Hippocampal formation (tissue), 2 donors: ENCODE measurements at places on chromosomes 1 and 21.

GRCh38 chr1:201215531-201216357 lies 25.1 kb downstream of the IGFN1 start:
- DNase-seq = no peak

GRCh38 chr21:36584980-36585940 lies 105.3 kb upstream of the CLDN14 start:
- DNase-seq = no peak

- DNase-seq = no peak
These were observed 552 bp upstream of the ZNF496 start for GRCh38 chr1:247332215-247332622.

DNA sequence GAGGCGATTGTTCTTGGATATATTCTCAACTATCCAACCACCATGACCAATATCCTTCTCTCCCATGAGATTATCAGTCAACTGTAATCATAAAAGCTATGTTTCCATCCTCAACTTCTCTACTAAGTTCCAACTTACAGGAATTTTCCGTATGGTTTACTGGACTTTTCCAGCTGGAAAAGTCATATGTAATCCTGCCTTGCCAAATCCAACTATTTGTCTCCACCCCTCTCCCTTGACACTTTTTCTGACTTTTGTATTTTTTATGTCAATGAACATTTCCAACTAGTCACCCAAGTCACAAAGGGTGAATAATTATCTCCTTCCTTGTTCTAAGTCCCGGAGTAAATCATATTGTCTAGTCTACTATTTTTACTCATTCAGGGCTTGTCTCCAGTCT lies 293.1 kb downstream of the USP25 start:
- no peak for DNase-seq

DNA sequence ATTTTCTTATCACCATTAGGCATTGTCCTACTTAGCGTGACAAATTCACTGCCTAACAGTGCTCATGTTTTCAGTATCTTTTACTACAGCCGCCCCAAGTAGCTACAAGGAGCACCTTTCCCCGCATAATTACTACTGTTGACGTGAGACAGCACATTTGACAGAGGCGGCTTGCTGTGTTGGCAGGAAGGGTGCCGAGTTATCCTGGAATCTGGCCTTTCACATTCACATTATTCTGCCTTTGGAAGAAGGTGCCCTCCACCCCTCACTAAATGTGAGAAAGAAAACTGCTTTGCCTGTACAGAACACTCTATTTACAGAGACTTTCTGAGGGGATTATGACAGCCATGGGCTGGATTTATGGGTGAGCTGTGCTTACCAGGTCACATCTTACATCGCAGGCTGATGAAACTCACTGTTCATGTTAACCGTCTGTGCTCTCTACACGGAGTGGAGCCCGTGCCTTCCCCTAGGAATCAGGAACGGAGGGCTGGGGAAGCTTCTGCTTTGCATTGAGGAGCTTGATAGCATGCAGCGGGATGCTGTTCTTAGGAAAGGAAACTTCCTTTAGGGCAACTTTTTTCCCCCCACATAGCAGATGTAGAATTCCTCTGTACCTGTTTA lies 148.0 kb upstream of the ZRANB2 start:
- no peak for DNase-seq

- no peak for DNase-seq
These were observed 98.9 kb downstream of the LYST start for GRCh38 chr1:235767795-235768194.

DNA sequence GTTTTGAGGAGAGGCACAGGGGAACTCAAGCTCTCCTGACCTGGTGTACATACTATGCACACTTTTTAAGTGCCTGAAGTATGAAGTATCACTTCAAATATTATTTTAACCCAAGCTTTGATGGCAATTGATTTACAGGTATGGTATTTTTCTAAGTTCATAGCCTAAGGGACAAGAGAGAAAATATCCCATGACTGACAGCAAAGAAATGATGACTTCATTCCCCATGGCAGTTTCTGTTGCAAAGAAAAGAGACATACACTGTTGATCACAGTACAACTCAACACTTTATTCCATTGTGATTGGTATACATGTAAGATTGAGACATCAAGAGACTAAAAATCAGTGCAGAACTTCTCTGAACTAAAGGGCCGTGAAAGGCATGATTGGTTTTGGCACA lies 41.8 kb upstream of the BCL10 start:
- no peak for DNase-seq

- DNase-seq = peak; percentile 65
These were observed 2.8 kb downstream of the SKI start for GRCh38 chr1:2230781-2231531.

DNA sequence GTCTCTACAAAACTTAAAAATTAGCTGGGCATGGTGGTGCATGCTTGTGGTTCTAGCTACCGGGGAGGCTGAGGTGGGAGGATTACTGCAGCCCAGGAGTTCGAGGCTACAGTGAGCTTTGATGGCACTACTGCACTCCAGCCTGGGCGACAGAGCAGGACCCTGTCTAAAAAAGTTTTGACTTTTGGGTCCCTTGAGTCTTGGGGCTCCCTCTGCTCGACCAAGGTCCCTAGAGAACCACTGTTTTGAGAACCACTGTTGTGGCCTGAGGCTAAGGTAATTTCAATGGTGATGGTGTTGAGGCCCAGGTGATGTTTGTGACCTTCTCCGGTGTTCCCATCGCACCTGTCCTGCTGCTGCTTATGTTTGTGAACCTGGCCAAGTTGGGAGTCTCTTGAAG lies 3.1 kb upstream of the CAMTA1 start:
- DNase-seq = no peak

GRCh38 chr1:231037585-231038517 lies 2.2 kb downstream of the FAM89A start:
- no peak for DNase-seq

GRCh38 chr21:31526040-31526439 lies 133.5 kb upstream of the SOD1 start:
- DNase-seq = no peak

GRCh38 chr1:116990612-116991151 lies 10.9 kb upstream of the CD101 start:
- DNase-seq = peak; percentile 18

DNA sequence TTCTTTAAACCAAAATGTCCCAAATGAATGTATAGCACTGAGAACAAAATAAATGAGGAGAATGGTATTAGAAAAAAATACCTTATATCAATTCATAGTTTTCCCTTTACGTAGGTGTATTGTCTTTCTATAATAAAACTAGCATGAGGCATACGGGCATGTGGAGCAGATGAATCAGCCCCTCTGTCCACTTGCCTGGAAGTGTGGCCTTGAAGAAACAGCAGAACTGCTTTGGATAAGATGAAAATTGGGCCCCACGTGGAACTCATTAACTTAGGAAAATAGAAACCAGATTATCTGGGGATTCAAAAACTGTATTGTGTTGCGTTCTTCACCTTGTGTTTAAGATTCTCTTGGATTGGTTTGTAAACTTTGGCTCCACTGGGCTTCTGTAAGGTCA lies 356.8 kb upstream of the B3GALT2 start:
- no peak for DNase-seq

GRCh38 chr1:14969006-14969405 lies 184.5 kb upstream of the TMEM51 start:
- DNase-seq = no peak

DNA sequence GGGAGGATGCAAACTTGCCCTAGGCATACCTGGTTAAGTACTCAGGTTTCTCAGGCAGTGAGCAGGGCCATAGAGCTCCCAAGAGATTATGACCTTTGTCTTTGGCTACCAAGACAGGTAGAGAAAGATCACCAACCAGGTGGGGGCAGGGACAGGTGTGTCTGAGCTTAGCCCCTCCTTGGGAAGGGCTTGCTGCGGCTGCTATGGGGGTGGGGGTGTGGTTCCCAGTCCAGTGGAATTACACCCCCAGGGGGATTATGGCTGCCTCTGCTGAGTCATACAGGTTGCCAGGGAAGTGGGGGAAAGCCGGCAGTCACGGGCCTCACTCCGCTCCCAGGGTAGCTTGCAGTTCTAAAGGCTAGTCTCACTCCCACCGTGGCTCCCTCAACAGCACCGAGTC lies 65.2 kb upstream of the FAM163A start:
- no peak for DNase-seq

GRCh38 chr1:8604041-8604945 lies 213.1 kb downstream of the RERE start:
- DNase-seq = no peak

DNA sequence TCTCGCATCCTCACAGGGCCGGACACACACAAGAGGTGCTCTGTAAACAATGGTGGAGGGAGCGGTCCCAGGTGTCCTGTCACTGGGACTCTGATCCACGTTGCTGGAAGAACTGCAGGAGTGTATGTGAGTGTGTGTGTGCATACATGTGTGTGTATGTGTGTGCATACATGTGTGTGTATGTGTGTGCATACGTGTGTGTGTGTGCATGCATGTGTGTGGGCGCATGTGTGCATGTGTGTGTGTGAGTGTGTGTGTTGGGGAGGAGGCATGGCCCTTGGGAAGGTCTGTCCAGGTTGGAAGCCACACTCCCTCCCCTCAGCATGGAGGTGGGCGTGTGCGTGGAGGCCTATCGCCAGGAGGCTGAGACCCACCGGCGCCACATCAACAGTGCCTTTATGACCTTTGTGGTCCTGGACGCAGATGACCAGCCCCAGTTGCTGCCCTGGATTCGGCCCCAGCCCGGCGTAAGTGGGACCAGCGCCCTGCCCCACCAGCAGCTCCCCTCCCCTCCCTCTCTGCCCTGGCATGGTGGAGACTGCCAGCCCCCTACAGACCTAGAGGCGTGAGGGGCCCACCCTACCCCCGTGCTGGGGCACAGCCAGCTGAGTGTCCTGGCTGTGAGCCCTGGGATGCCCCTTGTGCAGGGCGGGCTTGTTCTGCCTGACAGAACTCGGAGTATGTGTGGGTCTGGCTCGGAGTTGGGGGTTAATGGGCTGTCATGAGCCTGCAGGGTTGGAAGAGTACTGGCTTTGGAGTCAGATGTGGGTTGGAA lies 22.2 kb downstream of the FAM151A start:
- DNase-seq = no peak

DNA sequence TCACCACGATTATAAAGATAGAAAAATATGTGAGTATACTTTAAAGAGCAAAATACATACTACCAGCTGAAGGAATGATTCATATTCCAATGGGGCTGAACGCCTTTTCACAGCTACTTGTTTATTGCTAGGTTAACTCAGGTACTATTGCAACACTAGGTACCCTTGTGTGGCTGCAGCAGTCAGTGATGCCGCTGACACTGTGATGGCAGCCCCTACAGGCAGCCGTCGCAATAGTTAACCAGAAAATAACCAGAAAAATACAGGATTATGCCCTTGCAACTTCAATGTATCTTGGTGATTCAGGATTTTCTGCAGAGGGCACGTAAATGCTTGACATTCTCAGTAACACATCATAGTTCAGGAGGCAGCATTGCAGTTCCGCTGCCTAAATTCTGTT lies 1.6 kb upstream of the MARK1 start:
- DNase-seq = no peak

DNA sequence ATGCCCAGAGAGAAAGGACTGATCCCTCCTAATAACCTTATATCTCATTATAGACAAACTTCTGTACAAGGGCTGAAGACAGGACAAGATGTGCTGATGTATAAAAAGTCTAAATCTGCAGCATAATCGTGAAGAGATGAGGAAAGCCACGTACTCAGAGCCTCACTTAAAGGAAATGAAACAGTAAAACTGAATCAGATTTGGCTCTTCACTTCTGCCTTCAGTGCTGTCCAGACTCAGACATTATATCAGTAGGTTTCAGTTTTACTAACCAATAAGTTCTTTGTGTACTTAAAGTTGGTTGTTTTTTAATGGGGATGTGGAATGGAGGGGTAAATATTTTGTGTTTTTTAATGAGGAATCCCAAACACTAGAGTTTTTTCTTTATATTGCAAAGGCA lies 45.3 kb upstream of the RGS1 start:
- DNase-seq = no peak

GRCh38 chr1:41238311-41238988 lies 3.7 kb downstream of the SCMH1 start:
- no peak for DNase-seq

DNA sequence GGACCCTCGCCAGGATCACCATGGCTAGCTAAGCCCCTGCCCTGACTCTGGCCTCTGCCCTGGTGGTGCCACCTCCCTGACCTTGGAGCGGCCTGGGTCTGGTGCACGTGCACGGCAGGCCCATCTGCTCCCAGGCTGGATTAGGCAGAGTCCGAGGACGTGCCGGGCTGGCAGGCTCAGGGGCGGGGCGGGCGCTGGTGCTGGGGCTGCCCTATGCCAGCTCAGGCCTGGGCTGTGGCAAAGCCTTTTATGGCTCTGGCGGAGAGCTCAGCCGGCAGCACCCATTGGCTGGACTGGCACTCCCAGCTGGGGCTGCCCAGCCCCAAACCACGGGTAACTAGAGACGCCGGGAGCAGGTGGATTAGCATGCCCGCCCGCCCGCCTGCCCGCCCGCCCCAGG lies 17.1 kb upstream of the EDN2 start:
- DNase-seq = no peak

GRCh38 chr1:82628887-82629286 lies 828.2 kb downstream of the ADGRL2 start:
- no peak for DNase-seq

GRCh38 chr1:67535474-67535873 lies 105.3 kb upstream of the SERBP1 start:
- DNase-seq = peak; percentile 13

- no peak for DNase-seq
These were observed 5.4 kb downstream of the SH2D5 start for GRCh38 chr1:20726932-20727745.

- DNase-seq = no peak
These were observed 387.6 kb downstream of the BRINP2 start for GRCh38 chr1:177558372-177558771.

GRCh38 chr1:115306146-115306545 lies 31.9 kb downstream of the NGF start:
- no peak for DNase-seq

GRCh38 chr1:201731142-201731541 lies 97.8 kb upstream of the IPO9 start:
- DNase-seq = peak; percentile 66

- no peak for DNase-seq
These were observed 16.8 kb upstream of the HHAT start for GRCh38 chr1:210311726-210312493.

GRCh38 chr1:241715435-241715834 lies 63.4 kb downstream of the WDR64 start:
- DNase-seq = no peak

- no peak for DNase-seq
These were observed 12.3 kb downstream of the PHLDA3 start for GRCh38 chr1:201456499-201457309.

- no peak for DNase-seq
These were observed 17.4 kb upstream of the KCNAB2 start for GRCh38 chr1:6028042-6028850.

GRCh38 chr21:33747420-33747819 lies 105.1 kb downstream of the ITSN1 start:
- no peak for DNase-seq

DNA sequence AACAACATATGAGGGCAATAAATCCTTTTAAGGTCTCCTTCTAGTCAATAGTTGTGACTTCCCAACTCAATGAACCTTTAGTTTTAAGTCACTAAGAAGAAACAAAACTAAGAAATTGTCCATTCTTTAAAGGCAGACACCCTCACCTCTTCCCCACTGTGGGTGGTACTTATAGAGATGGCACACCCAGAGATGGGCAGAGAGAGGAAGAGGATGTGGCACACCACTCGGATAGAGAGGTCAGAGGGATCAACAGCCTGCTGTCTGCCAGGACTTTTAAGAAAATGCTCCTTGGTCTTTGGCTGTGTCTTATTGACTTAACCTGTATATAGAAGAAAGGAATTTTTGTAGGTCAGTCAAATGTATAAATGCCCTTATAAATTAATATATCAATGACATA lies 45.1 kb downstream of the FASLG start:
- no peak for DNase-seq
